Fibroblast of upper back skin (primary cell): ENCODE measurements at places on chromosomes 1 and 21.

DNA sequence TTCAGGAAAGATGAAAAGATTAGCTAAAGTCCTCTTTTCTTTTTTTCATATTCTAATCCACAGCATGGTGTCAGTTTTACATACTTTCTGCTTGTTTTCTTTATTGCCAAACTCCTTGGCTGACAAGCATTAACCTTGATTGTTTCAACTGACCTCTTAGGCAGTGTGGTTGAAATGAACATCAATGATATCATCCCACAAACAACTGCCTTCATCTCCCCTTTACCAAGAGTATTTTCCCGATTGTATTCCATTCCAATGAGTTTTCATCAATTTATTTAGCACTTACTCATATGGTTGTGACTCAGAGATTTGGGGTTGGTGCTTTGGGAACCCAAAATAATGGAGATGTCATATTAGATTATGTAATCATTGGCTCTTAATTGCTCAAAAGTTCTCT is 71.8 kb downstream of the SPAG17 start:
- peak; percentile 67 for DNase-seq

- DNase-seq = no peak
These were observed 832.6 kb upstream of the TMPRSS15 start for GRCh38 chr21:19236209-19236608.

GRCh38 chr1:162680419-162681121 is 48.3 kb downstream of the DDR2 start:
- no peak for DNase-seq

- DNase-seq = no peak
These were observed 80.0 kb downstream of the SLC25A24 start for GRCh38 chr1:108120163-108120562.
